ENCODE measurements at places on chromosomes 1 and 21.
A peak's percentile ranks its signal among the peaks of the same experiment; 100 is the strongest.

DNA sequence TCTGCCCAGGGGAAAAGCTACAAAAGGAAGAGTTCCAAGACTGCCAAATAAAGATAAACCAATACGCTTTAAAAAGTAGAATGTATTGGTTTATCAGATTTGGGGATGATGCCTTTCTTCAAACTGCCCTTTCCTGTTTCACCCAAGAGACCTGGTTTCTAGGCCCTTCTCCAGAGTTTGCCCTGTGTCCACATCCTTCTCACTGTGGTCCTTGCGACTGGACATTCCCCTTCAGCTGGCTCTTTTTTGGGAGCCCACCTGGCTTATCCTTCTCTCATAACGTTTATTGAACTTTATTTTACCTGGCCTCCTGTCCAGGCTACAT is 490 bp upstream of the CZIB start:
- no peak for DNase-seq

DNA sequence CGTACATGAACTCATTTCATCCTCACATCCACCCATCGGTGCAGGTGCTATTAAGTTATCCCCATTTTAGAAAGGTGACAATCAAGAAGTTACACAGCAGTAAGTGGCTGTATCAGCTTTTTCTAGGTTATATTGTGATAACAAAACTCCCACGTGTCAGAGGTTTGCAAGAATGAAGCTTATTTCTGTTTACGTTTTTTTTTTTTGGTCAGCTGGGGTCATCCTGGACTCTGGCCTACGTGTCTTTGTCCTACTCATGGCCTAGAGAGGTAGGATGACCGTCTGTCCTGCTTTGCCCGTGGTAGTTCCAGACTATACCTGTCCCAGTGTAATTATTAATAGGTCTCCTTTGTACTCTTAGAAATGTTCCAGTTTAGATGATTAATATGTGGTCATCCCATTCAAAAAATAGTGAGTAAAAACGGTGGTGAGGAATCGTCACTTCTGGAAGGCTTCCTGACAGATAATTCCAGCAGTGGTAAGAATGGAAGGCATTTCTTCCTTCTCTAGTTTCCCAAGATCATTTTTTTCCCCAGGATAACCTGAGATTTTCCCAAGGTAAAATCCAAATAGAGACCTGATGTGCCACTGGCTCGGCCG is 64.2 kb upstream of the KIF26B start:
- no peak for DNase-seq

DNA sequence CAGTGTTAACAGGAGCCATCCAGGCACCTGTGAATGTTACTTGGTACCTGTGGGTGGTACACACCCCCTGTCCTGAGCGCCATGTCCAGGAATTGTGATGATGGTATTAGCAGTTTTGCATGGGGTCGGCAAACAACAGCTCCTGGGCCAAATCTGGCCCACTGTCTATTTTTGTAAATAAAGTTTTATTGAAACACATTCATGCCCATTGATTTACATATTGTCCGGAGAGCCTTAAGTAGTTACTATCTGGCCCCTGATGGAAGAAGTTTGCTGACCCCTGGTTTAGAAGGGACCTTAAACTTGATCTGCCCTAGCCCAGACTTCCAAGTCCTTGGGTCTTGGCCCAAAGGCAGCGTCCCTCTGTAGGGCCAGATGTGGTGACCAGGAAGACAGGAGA is 58.3 kb downstream of the SPSB1 start:
- no peak for DNase-seq

- no peak for DNase-seq
These were observed 12.8 kb upstream of the OR2T10 start for GRCh38 chr1:248610301-248610700.

DNA sequence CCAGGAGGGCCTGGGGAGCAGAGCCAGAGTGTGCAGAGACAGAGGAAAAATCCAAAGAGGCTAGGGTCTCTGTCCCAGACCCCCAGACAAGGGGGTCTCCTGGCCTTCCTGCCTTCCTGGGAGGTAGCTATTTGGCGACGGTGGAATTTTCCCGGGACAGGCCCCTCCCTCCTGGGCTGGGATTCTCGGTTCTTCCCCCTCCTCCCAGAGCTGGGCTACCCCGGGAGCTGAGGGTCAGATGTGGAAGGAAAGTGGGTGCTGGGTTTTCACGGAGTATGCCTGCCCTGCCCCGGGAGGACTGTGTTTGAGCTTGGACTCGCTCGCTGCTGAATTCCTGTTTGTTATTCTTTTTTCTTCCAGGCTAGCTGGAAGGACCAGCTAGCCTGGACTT is 759 bp downstream of the AMPD2 start:
- no peak for DNase-seq

DNA sequence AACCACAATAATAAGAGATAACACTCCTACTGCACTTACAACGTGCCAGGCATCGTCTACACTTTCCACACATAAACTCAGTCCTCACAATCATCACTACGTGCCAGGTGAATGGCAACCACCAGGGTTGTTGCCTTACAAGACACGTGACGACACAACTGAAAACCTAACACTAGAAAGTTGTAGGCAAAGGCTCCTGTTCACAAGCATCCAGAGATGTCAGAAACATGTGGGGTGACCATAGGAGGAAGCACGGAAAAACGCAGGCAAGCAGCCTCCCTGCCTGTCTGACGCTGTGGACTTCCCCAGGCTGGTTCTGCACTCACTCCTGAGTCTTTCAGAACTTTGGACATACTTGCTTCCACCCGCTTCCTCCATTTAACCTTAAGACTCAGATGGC is 7.0 kb downstream of the CAPZB start:
- no peak for DNase-seq

- DNase-seq: no peak
These were observed 114.2 kb downstream of the BCAR3 start for GRCh38 chr1:93567255-93567918.

- DNase-seq: no peak
These were observed 110.0 kb upstream of the SPAG17 start for GRCh38 chr1:118294875-118295642.

- no peak for DNase-seq
These were observed 156.9 kb upstream of the DPYD start for GRCh38 chr1:98077691-98078090.

DNA sequence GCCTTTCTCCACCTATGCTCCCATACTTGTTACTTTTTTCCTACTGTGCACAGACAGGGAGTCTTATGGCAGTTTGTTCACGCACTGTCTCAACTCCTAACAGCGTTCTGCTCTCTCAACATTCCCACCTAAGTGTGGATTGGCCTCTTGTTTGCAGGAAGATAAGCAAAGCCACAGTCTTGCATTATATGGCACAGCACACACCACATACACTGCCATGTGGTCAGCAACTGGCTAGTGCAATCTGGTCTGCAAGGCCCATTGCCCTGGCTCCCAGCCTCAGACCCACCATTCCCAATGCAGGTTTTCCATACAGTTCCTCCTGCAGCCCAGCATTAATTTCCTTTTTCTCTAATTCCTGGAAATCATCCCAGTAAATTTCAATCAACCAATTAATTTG is 38.3 kb upstream of the LAMC2 start:
- DNase-seq: no peak

- DNase-seq: no peak
These were observed 69.4 kb upstream of the ROR1 start for GRCh38 chr1:63704443-63704842.

DNA sequence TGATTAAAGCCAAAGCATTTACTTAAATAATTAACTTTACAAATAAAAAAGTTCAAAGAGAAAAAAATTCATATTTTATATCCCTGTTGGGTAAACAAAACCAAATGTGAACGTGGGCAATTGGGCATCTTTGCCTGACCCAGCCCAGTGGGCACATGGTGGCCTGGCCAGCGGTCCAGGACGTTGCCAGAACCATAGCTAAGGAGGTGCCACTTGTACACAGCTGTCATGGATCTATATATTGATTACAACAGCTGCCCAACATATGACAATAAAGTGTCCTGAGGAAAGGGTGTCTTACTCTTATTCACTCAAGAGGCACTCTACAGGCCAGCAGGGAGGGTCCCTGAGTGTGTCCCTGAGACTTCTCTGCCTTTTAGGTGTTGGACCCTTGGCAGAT is 78.5 kb downstream of the BCAR3 start:
- no peak for DNase-seq

- peak; percentile 20 for DNase-seq
These were observed 25.3 kb upstream of the OVAAL start for GRCh38 chr1:180533266-180533987.

- DNase-seq: no peak
These were observed 9.9 kb upstream of the CFHR4 start for GRCh38 chr1:196877964-196878363.

DNA sequence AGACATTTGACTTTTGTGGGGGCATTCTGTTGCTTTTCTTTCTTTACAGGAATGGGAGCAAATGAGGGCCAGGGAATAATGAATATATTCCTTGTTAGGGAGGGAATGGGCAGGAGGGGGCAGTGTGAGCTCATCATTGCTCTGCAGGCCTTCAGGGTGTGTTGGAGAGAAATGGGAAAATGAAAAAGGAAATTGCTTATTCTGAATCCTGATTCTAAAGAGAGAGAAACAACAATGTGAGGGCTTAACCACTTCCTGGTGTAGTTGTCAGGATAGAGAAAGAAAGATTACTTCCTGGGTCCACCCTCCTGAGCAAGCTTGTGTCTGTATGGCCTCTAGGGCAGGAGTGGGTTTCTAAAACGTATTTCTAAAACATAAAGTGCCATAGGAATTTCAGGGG is 28.3 kb downstream of the VANGL2 start:
- DNase-seq: no peak

- DNase-seq: no peak
These were observed 95.5 kb downstream of the GRIK3 start for GRCh38 chr1:36938819-36939218.

DNA sequence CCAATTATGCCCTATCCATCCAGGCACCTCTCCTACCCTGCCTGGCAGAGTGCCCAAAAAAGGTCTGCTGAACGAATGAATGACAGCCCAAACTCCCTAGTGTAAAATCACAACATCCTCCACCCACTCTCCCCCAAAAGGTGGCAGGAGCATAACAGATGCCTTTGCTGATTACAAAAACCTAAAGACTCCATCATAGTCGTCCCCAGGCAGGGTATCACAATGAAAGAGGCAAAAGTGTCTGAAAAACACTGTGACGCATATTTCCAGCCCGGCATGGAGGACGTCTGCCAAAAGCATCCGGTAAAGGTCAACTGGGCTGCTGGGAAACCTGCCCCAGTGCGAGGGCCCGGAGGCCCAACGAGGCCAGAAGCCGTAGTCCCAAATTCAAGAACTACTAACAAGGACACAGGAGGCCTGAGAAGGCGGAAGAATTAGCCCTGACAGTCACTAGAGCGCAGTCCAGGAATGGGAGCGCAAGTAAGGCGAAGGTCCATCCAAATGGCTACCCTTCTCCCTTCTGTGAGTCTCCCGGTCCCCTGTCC is 576 bp downstream of the SMIM12 start:
- DNase-seq: no peak

DNA sequence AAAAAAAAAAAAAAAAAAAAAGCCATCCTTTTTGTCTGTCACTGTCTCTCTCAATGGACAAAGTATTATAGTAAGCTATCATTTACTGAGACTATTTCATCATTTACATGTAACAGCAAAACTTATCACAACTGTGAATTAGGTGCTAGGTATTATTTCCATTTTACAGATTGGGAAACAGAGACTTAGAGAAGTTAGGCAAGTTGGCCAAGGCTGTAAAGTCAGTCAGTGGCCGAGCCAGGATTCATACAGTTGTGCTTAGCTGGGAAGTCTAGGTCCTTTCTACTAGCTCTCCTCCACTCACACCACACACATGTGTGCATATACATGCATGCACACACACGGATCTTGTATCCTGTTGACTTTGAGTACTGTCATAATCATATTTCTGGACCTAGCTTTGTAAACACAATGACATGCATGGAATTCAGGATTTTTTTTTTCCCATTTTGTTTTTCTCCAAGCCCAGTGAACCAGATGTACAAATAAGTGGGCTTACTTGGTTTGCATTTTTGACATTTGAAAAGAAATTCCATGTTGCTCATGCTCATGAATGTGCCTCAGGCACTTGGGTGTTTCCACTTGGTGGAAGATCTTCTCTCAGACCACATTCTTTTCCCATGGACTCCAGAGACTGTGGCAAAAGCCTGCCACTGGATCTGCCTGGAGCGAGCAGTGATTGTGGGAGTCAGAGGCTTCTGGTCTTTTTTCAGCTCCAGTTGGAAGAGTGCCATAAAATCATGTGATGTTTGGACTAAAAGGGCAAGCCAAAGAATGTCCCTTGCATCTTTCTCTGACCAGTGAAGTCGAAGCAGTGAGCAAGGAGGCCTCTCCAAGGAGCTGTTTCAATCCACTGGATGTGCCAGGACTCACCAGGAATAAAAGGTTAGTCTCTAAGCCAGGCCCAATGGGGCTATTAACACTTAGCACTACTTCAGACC is 61.7 kb upstream of the DNAJC6 start:
- no peak for DNase-seq

GRCh38 chr21:25639551-25640201 is 618 bp downstream of the JAM2 start:
- DNase-seq: no peak

DNA sequence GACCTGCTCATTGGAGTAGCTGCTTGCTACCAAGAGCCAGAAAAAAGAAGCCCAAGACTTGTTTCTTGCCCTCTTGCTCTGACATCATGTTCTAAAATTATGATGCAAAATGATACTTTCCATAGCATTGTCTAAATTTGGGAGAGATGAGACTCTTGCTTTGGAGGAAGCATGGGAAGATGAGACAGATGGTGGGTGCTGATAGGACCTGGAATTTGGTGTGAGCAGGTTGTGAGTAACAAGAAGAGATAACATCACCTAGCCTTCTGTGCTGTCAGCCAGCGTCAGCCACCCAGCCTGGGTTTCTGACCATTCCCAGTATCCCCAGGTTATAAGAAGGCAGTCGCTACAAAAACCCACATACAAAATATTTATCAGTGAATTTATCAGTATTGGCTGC is 67.1 kb upstream of the GCLM start:
- DNase-seq: no peak

- no peak for DNase-seq
These were observed 102.4 kb upstream of the BACE2 start for GRCh38 chr21:41065539-41065938.

DNA sequence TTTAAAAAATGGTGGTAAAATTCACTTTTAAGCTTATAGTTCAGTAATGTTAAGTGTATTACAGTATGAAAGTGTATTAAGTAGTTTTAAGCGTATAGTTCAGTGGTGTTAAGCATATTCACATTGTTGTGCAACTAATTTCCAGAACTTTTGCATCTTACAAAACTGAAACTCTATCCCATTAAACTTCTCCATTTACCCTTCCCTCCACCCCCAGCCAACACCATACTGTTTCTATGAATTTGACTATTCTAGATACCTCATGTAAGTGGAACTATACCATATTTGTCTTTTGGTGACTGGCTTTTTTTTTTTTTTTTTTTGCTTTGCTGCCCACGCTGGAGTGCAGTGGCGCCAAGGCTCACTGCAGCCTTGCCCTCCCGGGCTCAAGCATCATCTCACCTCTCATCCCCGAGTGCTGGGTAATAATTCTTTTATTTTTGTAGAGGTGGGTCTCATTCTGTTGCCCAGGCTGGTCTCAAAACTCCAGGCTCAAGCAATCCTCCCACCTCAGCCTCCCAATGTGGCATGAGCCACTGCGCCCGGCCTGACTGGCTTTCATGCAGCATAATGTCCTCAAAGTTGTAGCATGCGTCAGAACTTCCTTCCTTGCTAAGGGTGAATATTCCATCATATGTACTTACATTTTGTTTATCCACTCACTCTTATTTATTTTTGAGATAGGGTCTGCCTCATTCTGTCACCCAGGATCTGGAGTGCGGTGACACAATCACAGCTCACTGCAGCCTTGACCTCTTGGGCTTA is 45.1 kb upstream of the BMP8B start:
- DNase-seq: no peak

GRCh38 chr1:153991151-153991630 is 629 bp downstream of the RPS27 start:
- DNase-seq: no peak

Data from stimulated activated CD8-positive, alpha-beta memory T cell treated with anti-CD3 and anti-CD28 coated beads, Interleukin-7, amount 100 ng/mL, for 4 hours (primary cell).